ENCODE measurements at places on chromosomes 1 and 21.

- no peak for DNase-seq
Observed at GRCh38 chr1:101918277-101918676, 78.4 kb downstream of the OLFM3 start.

DNA sequence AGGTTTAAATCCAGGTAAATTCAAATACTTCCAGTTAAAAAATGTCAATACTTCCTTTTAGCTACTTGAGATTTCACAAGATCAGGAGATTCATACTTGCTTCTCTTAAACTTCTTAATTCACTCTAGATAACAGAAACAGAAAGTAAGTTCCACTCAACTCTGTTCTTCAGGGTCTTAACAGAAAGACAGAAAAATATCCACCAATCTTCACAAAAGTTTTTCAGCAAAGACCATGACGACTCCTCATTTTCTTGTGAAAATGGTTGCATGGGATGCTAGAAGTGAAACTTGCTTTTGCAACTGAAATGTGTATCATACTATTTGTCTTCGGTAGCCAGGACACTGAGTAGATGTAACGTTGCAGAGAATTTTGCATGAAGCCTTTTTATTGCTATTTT is 12.3 kb upstream of the LRRC8C start:
- no peak for DNase-seq

- no peak for DNase-seq
Observed at GRCh38 chr1:227120826-227121225, 180.7 kb downstream of the COQ8A start.

DNA sequence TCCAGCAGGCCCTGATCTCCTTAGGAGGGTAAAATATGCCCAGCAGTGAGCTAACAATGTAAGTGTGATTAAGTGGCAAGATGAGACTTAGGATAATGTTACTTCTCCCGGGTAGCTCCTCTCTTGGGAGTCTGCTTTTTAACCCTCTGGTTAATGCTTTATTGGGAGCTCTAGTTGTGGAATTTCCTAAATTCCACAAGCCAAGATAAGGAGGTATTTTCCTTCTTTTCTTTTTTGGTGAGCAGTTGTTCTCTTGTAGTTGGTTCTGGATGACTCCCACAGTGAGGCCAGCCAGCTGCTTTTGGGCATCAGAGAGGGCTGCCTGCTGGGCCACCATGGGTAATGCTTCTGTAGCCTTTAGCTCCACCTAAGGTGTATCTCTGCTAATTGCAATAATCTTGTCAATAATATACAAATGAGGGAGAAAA is 19.3 kb downstream of the C1orf52 start:
- peak; percentile 67 for DNase-seq

DNA sequence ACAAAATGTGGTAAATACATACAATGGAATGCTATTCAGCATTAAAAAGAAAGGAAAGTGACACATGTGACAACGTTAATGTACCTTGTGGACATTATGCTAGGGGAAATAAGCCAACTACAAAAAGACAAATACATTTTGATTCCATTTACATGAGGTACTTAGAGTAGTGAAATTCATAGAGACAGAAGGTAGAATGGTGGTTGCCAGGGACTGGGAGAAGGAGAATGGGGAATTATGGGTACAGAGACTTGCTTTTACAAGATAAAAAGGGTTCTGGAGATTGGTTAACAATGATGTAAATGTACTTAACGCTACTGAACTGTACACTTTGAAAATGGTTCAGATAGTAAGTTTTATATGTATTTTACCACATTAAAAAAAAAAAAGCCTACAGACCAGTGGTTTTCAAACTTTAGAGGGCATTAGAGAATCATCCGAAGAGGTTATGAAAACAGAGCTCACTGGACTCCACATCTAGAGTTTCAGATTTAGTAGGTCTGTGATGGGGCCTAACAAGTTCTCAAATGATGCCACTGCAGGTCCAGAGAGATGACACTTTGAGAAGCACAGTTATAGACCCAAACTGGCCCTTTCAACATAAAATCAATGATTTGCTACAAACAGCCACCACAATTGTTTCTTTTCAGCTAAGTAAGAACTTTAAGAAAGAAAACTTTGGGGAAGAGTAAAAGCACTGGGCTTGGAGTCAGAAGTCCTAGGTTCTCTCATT is 9.6 kb upstream of the ADCY10 start:
- no peak for DNase-seq

DNA sequence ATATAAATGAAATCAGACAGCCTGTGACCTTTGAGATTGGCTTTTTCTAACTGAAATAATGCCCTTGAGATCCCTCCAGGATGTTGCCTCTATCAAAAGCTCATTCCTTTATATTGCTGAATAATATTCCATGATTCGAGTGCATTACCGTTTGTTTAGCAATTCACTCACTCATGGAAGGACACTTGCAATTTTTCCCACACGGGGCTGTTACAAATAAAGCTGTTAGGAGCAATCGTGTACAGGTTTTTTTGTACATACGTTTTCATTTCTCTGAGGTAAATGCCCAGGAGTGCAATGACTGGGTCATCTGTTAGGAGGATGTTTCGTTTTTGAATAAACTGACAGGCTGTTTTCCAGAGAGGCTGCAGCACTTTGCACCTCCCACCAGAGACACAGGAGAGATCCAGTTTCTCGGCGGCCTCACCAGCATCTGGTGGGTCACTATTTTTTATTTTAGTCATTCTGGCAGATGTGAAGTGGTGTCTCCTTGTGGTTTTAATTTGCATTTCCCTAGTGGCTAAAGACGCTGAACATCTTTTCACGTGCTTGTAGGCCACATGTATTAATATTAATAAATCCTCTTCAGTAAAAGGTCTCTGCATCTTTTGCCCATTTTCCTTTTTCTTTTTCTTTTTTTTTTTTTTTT is 11.0 kb downstream of the PRDM15 start:
- no peak for DNase-seq

DNA sequence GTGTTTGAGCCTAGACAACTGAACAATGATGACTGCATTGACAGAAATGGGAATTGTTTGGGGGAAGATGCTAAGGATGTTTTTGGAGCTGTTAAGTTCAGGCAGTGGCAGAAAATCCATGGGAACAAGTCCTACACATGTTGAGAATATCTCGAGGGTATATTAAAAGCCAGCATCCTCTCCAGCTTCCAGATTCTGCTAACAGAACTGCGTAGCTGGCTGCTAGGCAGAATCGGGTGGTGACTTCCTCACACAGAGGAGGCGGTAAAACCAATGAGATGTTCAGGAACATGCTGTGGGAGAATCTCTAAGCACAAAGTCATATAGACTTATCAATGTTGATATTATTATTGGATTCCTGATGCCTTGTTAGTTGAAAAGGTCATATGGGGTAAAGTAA is 14.8 kb downstream of the FAM163A start:
- DNase-seq = no peak

DNA sequence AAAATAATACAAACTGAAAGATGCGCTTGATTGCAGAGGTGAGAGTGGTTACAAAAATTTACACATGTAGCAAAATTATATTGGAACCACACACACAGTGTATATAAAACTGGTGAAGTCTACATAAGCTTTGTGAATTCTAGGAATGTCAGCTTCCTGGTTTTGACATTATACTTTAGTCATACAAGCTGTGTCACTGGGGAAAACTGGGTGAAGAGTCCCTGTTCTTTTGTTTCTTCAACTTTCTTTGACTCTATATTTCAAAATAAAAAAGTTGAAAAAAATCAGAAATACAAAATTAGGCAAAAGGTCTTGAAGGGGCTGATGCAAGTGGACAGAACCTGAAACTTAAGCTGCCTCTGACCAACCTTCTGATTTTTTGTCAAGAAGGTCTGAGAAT is 3.0 kb downstream of the C1QC start:
- peak; percentile 18 for DNase-seq

DNA sequence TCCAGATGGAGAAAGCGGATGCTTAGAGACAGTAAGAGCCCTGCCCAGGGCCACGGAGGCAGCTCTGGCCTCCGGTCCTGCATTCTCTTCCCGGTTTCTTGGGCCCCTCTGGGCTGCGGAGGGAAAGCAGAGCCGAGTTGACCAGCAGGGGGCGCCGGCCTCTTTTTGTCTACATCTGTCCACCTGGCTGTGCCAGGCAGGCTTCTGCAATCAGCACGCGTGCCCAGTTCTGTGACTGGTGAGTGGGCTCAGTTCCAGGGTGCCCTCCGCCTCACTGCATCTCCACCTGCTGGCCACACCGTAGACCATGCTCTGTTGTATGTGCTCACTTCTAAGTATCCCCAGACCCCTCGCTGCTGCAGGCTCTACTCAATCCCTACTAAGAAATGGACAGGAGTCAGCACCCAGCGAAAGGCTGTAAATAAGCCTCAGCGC is 6.7 kb upstream of the HUNK start:
- peak; percentile 62 for DNase-seq

All from cardiac fibroblast (primary cell).